CD8-positive, alpha-beta memory T cell (primary cell): ENCODE measurements at places on chromosomes 11 and 22.

GRCh38 chr11:27830206-27830605, 130.0 kb upstream of the BDNF start:
- DNase-seq: no peak

- DNase-seq: no peak
Observed at GRCh38 chr11:67561971-67562619, 21.5 kb upstream of the GSTP1 start.

DNA sequence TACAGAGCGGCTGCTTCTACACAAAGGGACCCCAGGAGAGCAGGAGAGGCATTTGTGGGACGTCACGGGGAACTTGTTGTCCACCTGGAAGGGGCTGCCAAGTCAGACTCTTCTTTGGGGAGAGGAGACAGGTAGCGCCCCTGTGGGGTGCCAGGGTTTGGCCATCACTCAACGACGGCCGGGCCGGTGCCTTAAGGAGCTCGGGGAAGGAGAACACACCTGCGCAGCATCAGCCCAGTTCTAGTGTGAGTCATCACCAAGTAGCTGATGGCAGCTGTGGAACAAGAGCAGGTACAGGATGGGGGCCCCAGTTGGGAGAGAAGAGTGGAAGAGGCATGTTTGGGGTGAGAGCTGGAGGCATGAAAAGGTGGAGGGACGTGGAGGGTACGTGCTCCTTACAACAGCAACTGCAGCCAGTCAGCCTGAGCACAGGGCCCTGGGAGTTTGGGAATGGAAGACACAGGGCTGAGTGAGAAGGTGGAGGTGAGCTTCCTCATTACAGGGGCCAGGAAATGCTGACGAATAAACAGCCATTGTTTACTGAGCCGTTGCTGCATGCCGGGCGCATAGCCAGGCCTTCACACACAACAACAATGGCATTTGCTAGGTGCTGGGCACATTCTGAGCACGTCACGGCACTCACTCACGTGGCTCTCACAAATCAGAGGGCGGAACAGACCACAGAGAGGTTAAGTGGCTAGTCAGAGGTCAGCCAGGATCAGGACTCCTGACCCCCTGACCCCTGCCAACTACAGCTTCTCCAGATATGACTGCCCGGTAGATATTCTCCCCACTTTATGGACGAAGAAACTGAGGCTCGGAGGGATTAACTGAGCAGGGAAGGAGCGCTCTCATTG, 29.1 kb upstream of the TP53I11 start:
- DNase-seq: no peak

DNA sequence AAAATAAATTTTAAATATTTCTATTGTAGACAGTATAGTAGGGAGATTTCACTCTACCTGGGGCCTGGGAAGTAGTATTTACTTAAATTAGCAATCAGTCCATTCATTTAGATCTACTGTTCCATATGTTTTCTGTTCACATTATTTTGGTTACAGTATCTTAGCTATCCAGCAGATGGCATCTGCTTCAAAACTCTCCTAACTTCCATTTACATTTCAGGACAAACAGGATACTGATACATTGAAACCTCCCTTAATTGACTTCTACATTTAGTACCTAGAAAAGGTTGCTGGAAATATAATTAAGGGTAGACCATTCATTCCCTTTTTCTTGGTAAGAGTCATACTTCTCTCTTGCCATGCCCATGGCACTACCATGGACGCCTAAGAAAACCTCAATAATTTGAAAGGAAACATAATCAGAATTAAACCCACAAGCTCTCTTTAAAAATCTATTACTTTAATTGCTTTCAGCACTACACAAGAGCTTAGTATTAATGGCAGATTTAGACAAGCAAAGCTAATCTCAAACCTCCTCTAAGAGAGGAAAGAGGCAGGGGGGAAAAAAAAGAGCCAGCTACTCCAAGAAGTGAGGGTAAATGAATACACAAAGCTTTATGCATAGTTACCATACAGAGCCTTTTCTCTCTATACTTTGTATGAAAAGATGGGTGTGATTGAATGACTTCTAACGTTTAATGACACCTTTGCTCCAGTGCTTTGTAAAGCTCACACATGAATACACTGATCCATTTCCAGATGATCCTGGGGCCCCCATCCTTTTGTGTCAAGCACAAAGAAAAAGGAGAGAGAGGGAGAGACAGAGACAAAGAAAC, 131.2 kb upstream of the MTMR2 start:
- peak; percentile 15 for DNase-seq

DNA sequence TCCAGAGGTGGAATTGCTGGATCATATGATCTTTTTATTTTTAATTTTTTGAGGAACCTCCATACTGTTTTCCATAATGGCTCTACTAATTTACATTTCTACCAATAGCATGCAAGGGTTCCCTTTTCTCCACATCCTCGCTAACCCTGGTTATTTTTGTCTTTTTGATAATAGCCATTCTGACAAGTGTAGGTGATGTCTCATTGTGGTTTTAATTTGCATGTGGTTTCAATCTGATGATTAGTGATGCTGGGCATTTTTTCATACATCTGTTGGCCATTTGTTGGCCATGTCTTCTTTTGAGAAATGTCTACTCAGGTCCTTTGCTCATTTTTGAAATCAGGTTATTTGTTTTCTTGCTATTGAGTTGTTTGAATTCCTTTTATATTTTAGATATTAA, 15.4 kb upstream of the OR4D5 start:
- DNase-seq: no peak
